ENCODE measurements at places on chromosomes 6 and 20.
A peak's percentile ranks its signal among the peaks of the same experiment; 100 is the strongest.

- no peak for DNase-seq
Measured at GRCh38 chr20:11277858-11278257, 604.1 kb upstream of the JAG1 start.

DNA sequence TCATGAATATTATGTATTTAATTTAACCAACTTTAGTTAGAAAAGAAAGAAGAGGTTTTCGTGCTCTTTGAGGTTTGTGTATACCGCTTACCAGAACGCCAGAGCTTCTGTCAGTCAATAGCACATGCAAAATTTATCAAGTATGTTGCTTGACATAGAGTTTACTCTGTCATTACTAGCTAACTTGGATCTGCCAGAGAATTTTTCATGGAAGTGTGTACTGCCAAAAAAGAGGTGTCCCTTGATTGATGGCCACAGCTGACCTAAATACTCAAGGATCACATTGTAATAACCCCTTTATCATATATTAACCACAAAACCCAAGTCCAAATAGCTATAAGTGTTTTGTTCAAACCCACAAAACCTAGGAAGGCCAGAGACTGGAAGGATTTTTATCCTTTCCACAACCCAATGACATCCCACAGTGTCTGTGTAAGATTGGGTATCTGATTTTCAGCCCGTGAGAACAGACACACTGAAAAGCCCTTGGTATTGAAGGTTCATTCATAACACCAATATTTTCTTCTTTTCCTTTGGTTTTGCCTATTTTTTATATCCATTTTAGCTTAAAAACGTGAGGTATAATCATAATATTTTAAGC lies 194.0 kb upstream of the EYA4 start:
- no peak for DNase-seq

GRCh38 chr6:119658917-119659316 lies 309.4 kb upstream of the MAN1A1 start:
- no peak for DNase-seq

DNA sequence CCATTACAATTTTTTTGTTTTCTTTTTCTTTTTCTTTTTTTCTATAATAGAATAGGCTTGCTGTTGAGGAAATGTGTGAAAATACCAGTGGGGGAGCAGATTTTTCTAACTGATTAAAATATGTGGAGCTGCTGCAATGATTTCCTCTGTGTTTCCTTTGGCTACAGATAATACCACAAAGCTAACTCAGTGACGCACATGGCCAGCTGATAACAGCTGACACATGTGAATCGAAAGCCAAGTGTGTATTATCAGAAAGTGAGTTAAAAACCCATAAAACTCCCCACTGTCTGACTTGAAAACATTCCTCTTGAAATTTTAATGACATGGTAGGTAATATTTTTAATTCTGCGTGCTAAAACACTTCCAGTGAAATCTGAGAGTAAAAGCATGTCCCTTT lies 70.8 kb upstream of the AHI1 start:
- peak; percentile 44 for DNase-seq

GRCh38 chr20:61647702-61648101 lies 395.6 kb downstream of the CDH4 start:
- DNase-seq: no peak

DNA sequence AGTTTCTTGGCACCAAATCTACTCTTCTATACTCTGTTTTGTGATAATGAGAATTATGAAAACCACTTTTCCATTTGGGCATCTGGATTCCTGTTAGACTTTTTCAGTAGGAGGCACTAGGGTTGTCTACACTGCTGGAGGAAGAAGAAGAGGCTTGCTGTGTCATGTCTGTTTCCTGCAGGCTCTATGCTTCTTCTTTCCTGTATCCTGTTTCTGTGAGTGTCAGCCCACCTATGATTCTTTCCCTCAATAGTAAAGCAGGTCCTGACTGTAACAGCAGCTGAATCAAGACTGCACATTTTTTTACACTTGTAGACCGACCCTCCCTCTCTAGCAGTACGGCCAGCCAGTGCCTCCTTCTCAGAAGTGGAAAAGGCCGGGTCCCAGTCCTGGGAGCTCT lies 603.9 kb downstream of the HDGFL1 start:
- no peak for DNase-seq

- no peak for DNase-seq
Measured at GRCh38 chr20:35772563-35773058, 796 bp downstream of the PHF20 start.

DNA sequence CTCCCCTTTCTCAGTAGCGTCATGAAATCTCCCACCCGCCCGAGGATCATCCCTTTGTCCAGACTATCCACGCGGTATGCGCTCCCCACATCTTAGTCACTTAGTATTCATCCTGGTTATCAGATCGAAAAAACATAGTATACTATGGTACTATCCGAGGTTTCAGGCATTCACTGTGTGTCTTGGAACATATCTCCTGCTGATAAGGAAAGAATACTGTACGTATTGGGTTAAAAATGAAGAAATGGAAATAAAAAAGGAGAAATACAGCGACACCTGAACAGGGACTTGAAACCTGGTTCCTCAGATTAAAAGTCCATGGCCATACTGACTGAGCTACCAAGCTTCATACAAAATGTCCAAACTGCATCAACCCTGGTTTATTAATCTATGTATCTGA lies 14.0 kb downstream of the HMGN4 start:
- DNase-seq: no peak

- DNase-seq: no peak
Measured at GRCh38 chr6:109977791-109978173, 329 bp upstream of the GPR6 start.

DNA sequence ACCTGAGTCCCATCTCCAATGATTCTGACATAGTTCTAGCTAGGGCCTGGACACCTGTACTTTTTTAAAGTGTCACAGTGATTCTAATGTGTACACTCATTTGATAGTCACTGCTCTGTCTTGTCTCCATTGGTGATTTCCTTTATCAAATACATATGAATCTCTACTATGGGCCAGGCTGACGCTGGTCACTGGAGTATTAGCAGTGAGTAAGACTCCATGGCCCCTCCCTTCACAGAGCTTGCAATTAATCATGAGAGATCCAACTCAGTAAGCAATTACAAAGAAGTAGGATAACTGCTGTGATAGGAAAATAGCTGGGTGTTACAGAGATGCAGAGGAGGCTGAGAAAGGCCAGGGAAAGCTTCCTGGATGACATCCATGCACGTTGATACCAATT lies 19.3 kb upstream of the SASH1 start:
- DNase-seq: no peak

GRCh38 chr6:11615214-11615602 lies 77.7 kb downstream of the TMEM170B start:
- no peak for DNase-seq

GRCh38 chr6:143128681-143129015 lies 68.0 kb downstream of the AIG1 start:
- no peak for DNase-seq
